ENCODE measurements at places on chromosomes 13 and 19.
A peak's percentile ranks its signal among the peaks of the same experiment; 100 is the strongest.

DNA sequence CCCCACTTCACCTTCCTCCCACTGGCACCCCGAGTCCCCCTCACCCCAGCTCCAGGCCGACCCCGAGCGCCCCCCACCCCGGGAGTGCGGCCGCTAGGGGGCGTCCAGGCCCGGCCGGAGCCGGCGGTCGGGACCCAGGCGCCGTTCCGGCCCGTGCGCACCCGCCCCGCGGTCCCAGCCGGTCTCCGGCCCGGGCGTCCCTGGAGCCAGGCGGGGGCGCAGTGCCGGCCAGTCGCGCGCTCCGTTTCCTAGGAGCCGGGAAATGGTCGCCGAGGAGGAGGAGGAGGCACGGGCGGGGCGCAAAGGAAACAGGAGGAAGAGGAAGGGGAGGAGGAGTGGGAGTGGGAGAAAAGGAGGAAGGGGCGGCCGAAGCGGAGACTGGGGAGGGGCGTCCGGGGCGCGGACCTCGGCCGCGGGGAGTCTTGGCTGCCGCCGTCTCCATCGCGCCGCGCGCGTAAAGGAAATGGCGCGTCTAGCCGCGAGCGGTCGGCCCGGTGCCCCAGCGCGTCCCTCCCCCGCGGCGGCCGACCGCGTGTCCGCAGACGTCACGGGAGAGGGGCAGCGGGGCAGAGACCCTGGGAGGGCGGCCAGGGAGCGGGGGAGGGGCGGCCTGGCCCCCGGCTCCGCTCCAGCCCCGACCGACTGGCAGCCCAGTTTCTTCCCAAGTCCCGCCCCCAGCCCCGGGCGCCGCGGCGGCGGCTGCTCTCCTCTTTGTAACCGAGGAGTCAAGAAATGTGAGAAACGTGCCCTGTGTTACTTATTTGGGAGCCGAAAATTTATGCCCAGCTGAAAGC lies 1.1 kb upstream of the KCTD15 start:
- DNase-seq, result peak; percentile 96
- H3K27ac ChIP-seq, result peak overlapping the region; percentile 82
- peaks cover 37% of the 10 kb centered on the region for H3K4me1 ChIP-seq
- H3K36me3 ChIP-seq, result no peaks in the 10 kb centered on the region

DNA sequence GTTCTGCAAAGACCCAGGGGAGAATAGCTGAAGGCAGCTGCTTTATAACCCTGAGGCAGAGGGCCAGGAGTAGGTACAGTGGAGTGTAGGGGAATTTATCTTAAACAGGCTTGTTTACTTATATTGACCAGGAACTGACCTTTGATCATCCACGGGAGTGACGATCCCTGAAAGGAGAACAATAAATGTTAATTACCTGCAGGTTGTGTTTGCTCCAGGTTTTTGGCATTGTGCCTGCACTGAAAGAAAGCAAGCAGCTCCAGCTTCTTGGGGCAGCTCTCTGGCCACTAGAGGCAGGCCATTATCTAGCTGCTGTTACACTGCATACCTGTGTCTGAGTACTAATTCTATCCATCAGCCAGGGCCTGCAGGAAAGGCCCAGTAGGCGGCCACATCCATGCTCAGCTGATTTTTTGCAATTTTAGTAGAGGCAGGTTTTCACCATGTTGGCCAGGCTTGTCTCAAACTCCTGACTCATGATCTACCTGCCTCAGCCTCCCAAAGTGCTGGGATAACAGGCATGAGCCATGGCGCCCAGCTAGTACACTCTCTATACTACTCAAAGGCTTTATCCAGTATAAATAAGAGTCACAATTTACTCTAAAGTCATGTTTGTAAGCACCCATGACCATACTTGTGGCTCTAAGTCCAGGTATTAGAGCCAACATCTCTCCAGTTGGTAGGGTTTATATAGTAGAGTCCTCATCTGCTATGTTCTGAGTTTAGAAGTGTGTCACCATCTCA lies 8.5 kb upstream of the ZNF91 start:
- no peak overlapping the region for H3K4me3 ChIP-seq
- no peaks in the 10 kb centered on the region for H3K4me1 ChIP-seq
- no peak overlapping the region for H3K27ac ChIP-seq
- H3K36me3 ChIP-seq, result 0 out of 2 replicates have a peak, but pooled peaks cover 4% of the 10 kb centered on the region
- DNase-seq, result no peak
- H3K27me3 ChIP-seq, result no peaks in the 10 kb centered on the region

DNA sequence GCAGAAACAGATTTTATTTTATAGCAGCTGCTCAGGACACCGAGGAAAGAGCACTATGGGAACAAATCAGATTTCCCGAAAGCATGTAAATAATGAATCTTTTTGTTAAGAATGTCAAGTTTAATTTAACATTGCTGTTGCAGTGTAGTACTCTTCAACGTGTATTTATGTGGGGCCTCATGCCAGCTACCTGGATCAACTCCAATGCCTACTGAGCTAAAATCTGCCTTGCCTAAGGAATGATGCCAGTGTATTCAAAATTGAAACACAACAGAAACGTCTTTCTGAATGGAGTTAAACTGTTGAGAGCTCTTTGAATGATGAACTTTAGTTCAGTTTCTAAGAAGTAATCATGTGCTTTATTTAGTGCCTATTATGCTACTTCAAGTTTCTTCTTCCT lies 1379.8 kb upstream of the ATXN8OS start:
- H3K4me1 ChIP-seq, result 0 out of 2 replicates have a peak, but pooled peaks cover 4% of the 10 kb centered on the region
- no peaks in the 10 kb centered on the region for H3K27me3 ChIP-seq
- DNase-seq, result no peak
- H3K36me3 ChIP-seq, result no peaks in the 10 kb centered on the region
- H3K4me3 ChIP-seq, result no peak overlapping the region
- H3K27ac ChIP-seq, result peak overlapping the region; percentile 46

DNA sequence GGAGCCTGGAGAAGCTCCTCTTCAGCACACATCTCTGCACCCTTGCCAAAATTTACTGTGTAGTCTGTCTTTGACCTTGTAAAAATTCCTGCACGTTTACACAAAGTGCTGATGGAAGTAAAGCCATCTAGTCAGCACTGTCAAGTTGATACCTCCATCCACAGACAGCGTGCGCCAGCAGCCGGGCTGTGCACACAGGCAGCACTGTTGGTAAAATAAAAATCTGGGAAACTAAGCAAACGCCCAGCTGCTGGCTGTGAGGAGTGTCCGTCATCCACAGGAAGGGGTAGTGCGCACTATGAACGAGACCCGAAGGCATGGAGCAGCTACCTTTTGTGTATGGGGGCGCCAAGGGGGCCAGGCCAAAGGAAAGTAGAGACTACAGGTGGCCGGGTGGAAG lies 17.4 kb upstream of the SIGLEC11 start:
- no peaks in the 10 kb centered on the region for H3K27me3 ChIP-seq
- H3K27ac ChIP-seq, result no peak overlapping the region
- peaks cover 5% of the 10 kb centered on the region for H3K36me3 ChIP-seq
- no peaks in the 10 kb centered on the region for H3K4me1 ChIP-seq

DNA sequence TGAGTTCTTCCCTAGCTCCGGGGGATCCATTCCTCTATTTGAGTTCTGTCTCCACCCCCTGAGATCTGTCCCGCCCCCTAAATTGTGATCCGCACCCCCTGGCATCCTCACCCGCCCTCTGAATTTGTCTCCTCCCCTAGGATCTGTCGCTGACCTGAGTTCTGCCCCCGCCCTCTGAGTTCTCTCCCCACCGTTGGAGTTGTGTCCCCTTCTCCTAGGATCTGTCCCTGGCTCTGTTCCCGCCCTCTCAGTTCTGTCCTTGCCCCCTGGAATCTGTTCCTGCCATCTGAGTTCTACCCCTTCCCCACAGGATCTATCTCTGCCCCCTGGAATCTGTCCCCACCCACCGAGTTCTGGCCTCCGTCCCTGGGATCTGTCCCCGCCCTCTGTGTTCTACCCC lies 1.0 kb upstream of the SLC17A7 start:
- H3K27me3 ChIP-seq, result peaks cover 44% of the 10 kb centered on the region
- peak overlapping the region; percentile 62 for H3K4me3 ChIP-seq
- no peak for DNase-seq
- H3K4me1 ChIP-seq, result no peaks in the 10 kb centered on the region
